ENCODE measurements at places on chromosomes 2 and 18.

DNA sequence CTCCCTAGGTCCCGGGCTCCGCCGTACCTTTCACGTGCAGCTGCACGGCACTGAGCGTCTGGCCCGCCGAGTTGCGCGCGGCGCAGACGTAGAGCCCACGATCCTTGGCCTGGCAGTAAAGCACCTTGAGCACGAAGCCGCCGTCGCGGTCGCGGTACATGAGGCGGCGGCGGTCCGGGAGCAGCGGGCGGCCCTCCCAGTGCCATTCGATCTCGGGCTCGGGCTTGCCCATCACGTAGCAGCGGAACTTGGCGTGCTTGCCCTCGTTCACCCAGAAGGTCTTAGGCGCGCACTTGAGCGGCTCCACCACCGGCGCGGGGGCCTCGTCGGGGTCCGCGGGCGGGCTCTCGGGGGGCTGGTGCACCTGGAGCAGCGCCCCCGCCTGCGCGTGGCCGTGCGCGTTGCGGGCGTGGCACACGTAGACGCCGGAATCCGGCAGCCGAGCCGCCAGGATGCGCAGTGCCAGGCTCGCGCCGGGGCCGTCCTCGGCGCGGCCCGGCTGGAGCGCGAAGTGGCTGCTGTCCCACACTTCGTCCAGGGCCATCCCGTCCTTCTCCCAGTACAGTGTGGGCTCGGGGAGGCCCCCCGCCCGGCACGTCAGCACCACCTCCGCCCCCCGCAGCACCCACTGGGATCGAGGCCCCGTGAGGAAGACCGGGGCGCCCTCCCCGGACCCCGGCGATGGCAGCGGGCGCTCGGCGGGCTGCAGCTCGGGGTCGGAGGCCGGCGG is 980 bp downstream of the OBSL1 start:
- DNase-seq = no peak

- no peak for DNase-seq
Observed at GRCh38 chr2:152298754-152299153, 36.2 kb upstream of the FMNL2 start.

- no peak for DNase-seq
Observed at GRCh38 chr18:26536664-26537063, 11.7 kb downstream of the KCTD1 start.

- DNase-seq = no peak
Observed at GRCh38 chr18:23945416-23946079, 69.0 kb upstream of the TTC39C start.

DNA sequence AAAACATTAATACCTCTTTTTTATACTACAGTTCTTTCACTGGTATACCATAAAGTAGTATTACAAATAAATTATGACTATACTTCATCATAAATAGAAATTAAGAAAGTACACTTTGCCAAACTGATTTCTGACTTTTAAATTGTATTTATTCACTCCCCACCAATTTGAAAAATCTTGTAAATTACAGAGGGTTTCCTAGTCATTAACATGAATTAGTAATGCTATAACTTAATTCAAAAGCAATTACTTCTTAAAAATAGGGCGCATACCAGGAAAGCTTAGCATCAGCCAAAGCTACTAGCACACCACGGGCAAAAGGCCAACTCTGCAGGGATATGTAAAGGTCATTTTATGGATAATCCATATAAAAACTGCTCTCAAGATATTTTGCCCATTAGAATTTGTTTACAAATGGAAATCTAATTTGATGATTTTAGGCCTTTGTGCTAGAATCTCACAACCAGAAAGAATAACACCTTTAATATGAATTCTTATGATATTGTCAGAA is 142.3 kb downstream of the PIGN start:
- DNase-seq = no peak

- DNase-seq = no peak
Observed at GRCh38 chr2:199575416-199575815, 117.7 kb upstream of the SATB2 start.

GRCh38 chr18:32271672-32272208 is 81.9 kb downstream of the MEP1B start:
- DNase-seq = no peak

- no peak for DNase-seq
Observed at GRCh38 chr2:168030862-168031624, 216.4 kb downstream of the STK39 start.

- no peak for DNase-seq
Observed at GRCh38 chr18:75249672-75250470, 39.3 kb downstream of the TSHZ1 start.

DNA sequence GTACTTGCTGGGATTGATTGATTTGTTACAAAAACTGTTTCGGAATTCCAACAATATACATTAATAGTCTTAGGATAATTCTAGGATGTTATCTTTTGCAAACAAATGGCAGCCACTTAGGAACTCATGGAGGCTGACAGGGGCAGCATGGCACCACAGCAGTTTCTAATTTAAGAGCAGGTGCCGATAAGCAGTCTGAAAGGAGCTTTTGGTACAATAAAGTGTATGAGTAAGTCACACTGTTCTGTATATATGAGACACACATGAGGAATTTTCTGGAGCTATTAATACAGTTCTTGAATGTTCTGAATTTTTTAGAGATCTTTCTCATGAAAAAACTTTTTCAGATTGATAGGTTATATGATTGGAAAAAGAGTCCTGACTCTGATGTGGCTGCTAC is 52.2 kb downstream of the EIF5B start:
- DNase-seq = no peak

DNA sequence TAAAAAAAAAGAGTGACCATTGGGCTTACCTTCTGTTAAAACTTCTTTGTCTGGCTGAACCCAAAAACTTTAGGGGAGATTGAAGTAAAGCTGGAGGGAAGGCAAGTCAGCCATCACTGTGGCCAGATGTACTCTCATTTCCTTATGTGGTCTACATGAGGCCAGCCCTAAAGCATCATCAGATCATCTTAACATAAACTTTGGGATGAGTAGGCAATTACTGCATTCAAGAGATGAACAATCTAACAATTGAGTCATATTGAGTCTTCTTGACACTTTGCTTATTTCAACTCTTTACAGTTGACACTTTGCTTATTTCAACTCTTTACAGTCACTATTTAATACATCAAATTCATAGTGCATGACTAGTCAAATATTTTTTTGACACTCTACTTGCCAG is 155.6 kb downstream of the QPCT start:
- no peak for DNase-seq

- no peak for DNase-seq
Observed at GRCh38 chr2:161842736-161843433, 218.7 kb downstream of the SLC4A10 start.

DNA sequence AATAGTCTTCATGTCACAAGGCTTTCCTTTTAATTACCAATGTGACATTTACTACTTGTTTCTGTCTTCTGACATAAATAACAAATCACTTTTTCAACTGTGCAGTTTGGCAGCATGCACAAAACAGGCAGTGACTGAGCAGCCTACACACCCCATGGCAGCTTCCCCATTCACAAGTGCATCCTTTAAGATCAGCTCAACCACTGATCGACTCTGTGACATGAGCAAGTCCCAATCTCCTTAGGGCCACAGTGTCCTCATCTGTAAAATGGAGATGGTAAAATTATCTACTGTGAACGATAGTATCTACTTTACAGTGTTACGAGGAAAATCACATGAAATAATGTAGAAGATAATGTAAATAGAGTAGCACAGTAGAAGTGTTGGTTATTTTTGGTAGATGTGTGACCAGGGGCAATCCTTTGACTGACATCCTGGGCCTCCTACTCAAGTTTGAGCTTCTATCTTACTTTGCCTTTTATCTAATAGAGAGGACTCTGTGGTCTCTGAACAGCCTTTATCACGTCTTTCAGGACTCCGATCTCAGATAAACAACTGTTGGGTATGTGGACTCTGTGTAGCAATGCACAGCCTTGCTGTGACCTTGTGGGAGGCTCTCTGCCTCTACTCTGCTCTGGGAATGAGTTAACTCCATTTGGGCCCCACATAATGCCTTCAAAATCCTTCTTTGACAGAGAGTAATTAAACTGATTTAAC is 120.6 kb downstream of the PIGN start:
- no peak for DNase-seq

DNA sequence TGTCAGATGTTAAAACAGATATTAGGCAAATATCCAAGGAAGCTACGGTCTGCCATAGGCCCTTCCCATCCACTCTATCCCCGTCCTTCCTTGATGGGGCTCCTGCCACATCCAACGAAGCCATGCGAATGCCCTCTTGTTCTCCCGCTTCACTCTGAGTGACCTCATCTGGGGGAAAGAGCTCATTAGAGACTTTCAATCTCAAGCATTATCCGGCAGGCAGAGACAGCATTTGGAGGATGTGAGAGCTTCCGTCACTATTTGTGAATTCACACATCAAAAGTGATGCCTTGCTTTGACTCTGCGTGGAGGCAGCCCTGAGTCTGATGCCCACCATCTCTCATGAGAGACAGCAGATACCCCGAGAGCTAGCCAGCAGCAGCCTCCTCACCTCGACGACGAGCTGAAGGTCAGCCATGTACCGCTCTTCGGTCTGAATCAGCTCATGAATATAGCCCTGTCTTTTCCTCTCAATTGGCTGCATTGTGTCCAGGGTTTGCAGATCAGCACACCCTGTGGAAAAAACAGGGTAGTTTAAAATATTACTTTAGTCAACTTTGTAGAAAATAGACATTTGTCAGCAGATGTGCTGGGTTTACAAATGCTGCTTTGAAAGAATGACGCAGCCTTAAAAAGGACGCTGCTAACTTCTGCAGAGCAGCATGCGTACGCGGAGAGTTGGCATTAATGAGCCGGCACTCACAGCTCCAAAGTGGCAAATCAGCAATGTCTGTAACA is 45.9 kb downstream of the FAM228A start:
- no peak for DNase-seq

GRCh38 chr2:166539340-166540162 is 45.5 kb upstream of the SCN7A start:
- DNase-seq = peak; percentile 19

GRCh38 chr2:120313695-120314615 is 32.0 kb upstream of the INHBB start:
- DNase-seq = no peak

DNA sequence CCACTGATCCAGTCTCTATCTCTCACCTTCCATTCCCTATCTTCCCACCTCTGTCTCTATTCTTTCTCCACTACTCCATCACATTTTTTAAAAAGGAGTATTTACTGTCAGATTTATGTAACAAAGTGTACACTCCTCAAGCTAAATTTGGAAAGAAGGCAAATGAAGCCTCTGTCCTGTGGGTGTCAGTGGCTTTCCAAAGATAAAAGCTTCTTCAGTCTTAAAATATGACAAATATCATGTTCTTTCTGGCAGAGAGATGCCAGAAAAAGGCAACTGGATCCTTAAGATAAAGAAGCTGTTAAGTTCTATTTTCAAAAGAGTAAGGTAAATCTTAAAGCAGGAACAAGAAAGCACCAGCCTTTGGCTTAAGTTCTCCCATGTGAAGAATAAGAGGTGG is 7.1 kb downstream of the DUSP11 start:
- no peak for DNase-seq

DNA sequence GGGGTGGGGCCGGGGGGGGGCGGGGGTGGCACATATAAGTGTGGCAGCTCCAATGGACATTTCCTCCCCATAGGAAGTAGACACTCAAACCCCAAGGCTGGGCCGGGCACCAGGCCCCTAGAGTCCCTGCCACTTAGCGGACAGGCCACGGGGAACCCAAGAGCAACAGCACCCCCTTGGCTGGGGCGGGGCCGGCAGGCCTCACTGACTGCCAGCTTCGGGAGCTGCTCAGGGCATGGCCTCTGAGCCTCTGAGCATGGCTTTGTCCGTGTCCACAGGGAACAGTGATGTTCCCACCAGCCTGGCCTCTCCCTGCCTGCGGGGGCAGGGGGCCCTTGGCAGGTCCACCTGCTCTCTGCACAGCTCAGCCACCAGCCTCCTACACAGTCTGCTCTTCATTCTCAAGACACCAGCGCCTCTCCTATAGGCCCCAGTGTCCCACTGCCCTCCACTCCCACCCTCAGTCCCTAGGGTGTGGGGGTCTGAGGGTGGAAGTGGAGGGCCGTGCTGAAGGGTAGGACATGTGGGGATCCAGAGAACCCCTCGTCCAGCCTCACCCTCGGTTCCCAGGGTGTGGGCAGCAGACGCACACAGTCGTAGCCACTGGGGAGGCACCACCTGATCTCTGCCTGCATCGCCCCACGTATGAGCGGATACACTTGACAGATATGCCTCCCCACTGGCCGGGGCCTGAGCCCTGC is 106.7 kb downstream of the FAM210A start:
- DNase-seq = no peak

DNA sequence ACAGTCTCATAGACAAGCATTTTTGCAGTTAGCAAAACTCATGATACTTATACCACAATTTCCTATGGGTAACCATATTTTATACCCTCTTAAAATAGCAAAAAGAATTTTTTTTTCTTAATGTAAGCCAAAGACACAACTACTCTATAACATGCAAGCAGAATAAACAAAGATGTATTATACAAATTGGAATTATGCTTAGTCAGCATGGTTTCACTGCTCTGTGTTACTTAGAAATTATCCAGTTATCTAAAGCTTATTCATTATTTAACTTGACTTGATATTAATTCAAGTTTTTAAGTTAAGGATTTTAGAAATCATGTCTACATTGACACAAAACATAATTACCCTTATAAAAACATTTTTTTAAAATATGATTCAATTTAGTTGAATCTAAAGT is 449.8 kb upstream of the CDH2 start:
- no peak for DNase-seq

GRCh38 chr2:210839450-210839849 is 283.1 kb downstream of the CPS1 start:
- DNase-seq = no peak

DNA sequence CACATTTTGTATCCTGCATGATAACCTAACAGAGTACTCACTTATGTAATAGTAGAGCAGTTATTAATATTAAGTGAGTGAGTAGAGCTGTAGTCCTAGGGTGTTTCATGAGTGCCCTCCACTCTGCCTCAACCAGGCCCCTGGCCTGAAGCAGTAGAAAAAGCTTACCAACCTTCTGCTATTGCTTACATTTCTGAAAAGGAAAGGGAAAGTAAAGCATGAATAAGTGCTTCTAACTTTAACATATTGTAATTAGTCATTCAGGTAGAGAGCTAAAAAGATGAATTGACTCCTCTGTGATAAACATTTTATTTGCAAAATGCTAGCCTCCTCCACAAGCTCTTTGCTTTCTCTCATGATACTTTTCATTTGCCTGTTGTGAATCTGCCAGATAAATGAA is 94.7 kb upstream of the RPE start:
- DNase-seq = no peak

DNA sequence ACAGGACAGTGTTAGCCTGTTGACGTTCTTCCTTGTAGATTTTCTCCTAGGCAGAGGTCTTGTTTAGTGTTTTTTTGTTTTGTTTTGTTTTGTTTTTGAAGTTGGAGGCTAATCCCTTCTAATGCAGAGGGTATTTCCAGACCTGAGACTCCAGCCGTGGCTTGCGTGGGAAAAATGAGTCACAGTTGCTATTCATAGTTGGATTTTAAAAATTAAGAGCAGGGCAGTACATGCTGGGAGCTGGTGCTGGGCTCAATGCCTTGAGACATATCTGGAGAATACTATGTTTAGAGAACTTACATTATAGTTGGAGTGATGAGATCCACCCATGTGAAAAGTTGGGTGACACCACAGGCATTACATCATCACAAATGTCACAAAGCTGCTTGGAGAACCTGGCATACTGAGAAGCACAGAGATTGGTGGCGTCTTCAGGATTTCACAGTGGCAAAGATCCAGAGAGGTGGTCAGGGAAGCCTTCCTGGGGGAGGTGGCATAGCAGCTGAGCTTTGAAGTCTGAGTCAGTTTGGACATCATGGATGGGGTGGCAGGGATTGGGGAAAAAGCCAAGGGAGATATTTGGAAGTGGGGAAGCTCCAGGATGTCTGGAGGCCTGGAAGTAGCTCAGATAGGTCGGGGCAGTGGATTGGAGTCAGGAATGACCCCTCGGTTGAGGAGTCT is 249.4 kb downstream of the LOXHD1 start:
- DNase-seq = no peak

- DNase-seq = no peak
Observed at GRCh38 chr2:74991977-74992376, 33.5 kb downstream of the POLE4 start.

Measured in activated T-cell treated with anti-CD3 and anti-CD28 coated beads, Interleukin-2, amount 50 U/mL, for 1 hour (primary cell).